Stimulated activated CD8-positive, alpha-beta memory T cell treated with anti-CD3 and anti-CD28 coated beads, Interleukin-15, amount 100 ng/mL, for 1 hour (primary cell): ENCODE measurements at places on chromosomes 3 and 15.

DNA sequence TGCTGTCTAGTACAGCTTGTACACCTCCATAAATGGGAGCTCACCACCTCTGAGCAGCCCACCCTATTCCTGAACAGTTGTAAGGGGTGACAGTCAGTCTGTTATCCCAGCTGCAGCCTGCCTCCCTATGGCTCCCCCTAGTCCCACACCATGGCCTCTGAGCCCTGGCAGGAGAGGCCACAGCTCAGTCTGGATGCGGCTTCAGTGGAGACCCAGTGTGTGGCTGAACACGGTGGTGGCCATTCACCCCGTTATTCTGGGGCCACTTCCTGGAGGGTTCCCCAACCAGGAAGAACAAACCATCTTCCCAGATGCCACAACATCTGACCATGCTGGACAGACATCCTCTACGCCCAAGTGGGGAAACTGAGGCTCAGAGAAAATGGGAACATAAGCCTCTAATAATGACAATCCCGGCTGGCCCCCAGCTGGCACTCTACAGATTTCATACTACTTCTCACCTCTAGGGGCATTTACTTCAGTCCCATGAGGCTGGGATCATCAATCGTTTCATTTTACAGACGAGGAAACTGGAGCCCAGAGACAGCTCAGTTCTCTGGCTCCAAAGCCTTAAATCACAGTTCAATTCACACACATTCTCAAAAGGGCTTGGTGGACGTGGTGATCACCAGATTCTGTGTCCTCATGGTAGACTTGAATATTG, 9.2 kb upstream of the GRIP2 start:
- DNase-seq: no peak

- DNase-seq: no peak
Observed at GRCh38 chr3:129239991-129240390, 9.4 kb upstream of the COPG1 start.

DNA sequence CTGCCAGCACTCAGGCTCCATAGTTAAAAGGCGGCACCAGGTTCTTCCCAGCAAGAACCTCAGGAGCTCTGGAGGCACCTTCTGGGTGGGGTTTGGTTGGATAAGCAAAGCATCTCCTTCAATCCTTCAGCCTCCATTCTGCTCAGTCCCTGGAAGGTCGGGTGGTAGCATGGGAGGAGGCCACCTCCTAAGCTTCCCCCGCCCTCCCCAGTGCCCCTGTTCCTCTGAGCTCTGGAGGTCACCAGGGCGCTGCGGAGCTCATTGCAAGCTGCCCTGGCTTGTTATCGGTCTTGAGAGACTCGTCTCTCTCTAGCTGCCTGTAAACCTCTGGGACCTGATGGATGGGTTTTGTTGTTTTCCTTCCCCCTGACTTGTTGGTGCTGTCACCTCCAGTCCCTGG, 124.8 kb downstream of the RPLP1 start:
- no peak for DNase-seq

GRCh38 chr3:184525337-184526087, 36.1 kb upstream of the EPHB3 start:
- no peak for DNase-seq

DNA sequence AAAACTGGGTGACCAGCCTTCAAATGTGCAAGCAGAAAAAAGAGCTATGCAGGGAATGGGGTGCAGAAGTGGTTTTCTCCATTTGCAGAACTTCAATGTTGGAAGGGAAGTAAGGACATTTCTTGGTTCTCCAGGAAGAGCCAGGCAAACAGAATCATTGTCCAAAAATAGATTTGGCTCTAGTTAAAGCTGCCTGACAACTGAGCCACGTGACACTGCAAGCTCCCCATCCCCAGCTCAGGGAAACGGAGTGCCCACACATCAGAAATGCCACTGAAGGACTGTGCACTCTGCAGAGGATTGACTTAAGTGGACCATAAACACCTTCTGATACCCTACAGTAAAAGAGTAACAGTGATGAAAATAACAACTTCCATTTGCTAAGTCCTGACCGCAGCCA, 195.6 kb upstream of the NSMCE3 start:
- DNase-seq: no peak

GRCh38 chr15:45254405-45254804, 2.4 kb downstream of the SLC28A2 start:
- DNase-seq: no peak

GRCh38 chr15:33093222-33093621, 101.3 kb downstream of the FMN1 start:
- no peak for DNase-seq

DNA sequence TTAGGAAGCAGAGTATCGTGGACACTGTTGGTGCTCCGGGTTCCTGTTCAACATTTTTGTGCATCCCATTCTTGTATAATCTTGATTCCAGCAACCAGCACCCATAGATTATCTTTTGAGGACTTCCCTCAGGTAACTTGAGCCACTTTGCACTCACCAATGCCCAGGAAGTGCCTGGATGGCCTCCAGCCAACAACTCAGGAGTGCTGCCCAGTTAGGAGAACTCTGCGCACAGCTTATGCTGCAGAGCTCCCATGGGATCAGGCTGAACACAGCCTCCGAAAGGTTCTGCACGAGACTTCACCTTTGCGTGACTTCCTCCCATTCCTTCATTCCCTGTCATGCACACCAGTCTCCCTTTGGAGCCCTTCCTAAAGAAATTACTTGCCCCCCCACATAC, 64.3 kb upstream of the LRRN1 start:
- DNase-seq: no peak

GRCh38 chr3:124760601-124761000, 30.3 kb downstream of the UMPS start:
- no peak for DNase-seq

DNA sequence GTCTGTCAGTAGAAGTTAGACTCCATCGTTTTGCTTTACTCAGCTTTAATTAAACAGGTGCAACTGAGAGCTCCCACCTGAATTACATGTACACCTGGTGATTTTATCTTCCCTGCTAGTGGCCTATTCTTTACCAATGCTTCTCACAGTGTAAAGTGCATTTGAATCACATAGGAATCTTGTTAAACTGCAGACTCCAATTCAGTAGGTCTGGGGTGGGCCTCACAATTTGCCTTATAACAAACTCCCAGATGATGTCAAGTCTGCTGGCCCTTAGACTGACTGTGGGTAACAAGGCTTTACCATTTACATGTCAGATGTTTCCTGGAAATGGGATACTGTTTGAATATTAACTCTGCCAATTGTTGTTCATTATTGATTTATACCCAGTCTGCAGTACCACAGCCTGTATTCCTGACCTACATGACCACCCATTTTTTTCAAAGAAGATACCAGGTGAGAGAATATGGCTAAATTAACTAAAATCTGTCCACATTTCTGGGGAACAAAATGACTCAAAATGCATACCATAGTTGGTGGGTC, 37.2 kb downstream of the CMSS1 start:
- DNase-seq: no peak

DNA sequence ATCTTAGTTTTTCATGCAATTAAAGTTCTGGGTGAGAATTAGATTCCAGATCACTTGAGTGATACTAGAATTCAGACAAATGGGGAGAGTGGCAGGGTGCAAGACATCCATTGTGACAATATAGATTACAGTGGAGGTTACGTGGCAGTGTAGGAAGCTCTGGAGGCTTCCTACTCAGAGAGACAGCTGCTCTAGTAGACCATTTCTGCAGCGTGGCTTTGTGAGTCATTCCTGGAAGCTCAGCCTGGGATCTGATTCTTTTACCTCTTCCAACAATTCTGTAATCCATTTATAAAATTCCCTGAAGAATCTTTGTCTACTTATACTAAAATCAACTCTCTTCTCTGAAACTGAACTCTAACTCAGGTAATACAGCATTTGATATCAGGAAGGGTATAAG, 90.4 kb upstream of the ASB14 start:
- DNase-seq: no peak

- no peak for DNase-seq
Observed at GRCh38 chr3:157369727-157370421, 66.8 kb upstream of the PTX3 start.

DNA sequence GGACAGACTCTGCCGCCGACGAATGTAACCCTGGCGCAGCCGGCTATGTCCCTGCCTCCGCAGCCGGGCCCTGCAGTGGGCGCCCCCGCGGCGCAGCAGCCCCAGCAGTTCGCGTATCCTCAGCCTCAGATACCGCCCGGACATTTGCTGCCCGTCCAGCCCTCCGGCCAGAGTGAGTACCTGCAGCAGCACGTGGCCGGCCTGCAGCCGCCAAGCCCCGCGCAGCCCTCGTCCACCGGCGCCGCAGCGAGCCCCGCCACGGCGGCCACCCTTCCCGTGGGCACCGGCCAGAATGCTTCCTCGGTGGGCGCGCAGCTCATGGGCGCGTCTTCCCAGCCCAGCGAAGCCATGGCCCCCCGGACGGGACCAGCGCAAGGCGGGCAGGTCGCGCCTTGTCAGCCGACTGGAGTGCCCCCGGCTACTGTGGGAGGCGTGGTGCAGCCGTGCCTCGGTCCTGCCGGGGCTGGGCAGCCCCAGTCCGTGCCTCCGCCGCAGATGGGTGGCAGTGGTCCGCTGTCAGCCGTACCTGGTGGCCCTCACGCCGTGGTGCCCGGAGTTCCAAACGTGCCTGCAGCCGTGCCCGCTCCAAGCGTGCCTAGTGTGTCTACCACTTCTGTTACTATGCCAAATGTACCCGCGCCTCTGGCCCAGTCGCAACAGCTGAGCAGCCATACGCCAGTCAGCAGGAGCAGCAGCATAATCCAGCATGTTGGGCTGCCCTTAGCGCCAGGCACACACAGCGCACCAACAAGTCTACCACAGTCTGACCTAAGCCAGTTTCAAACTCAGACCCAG, 2.4 kb downstream of the TSC22D2 start:
- no peak for DNase-seq

DNA sequence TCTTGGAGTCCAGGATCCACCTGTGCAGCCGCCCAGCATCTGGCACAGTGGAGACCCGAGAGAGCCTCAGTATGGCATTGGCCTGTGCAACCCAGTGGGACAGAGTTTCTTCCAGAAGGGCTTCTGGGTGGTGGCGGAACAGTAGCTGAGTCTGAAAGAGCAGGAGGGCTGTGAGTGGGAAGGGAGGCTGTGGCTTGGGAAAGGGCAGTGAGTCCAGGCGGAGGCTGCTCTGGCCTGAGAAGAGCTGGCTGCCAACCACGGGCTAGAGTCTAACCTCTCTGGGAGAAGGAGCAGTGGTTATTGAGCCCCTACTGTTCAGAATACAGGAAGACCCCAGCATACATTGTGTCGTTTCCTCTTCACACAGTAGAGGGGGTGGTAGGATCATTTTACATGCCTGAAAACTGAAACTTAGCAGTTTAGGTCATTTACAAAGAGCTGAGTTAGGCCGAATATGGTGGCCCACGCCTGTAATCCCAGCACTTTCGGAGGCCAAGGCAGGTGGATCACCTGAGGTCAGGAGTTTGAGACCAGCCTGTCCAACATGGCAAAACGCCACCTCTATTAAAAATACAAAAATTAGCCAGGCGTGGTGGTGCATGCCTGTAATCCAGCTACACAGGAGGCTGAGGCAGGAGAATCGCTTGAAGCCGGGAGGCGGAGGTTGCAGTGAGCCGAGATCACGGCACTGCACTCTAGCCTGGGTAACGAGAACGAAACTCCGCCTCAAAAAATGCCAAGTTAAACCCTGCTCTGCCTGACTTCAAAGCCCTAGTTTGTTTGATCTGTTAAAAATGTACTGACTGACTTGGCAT, 3.2 kb downstream of the AEN start:
- no peak for DNase-seq

DNA sequence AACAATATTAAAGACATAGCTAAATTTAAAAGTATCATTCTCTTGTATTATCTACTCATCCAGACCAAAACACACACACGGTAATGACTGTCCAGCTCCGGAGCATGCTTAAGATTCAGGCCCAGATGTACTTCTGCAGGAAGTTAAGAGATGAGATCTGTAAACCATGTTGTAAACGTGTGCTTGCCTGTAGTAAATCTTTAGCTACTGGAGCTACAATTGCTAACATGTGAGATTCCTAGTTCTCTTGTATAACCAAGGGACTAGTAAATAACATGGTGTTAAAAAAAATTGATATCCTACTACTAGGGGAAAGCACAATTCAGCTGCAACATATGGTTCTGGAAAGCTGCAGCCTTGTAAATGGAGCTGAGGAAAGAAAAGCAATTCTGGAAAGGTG, 651.7 kb upstream of the CCDC54 start:
- DNase-seq: no peak

DNA sequence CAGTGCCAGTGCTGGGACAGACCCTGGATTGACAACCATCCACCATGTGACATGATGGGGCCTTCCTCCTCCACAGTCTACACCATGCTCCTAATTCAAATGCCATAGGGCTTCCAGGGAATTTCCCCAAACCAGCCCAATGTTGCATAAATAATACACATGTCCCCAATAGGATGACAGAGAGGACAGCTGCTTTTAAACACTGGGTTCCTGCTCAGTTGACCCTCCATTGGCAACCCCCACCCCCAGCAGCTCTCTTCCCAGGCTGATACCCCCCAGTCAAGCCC, 28.3 kb upstream of the ATP2B2 start:
- DNase-seq: no peak

GRCh38 chr3:152879130-152879789, 44.3 kb downstream of the P2RY1 start:
- DNase-seq: no peak

- DNase-seq: no peak
Observed at GRCh38 chr3:137409584-137409983, 354.5 kb upstream of the SOX14 start.

DNA sequence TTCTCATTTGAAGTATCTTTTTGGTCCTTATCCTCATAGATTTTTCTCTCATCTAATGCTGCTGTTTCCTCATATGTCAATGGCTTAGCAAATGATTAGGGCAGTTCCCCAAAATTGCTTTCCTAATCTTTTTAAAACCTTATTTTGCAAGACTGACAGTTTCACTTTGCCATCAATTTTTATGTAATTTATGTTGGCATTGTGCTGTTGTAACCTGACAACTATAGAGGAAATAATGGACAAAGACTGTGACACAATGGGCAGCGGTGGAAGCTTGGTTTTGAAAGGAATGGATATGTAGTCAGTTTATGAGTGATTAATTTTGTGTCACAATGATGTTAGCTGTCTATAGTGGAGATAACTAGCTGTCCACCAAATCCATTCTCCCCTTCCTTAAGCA, 10.6 kb upstream of the SH3BP5 start:
- DNase-seq: no peak

- no peak for DNase-seq
Observed at GRCh38 chr15:54790693-54791092, 406.0 kb downstream of the RSL24D1 start.

GRCh38 chr3:31173118-31173718, 278.8 kb upstream of the GADL1 start:
- no peak for DNase-seq

DNA sequence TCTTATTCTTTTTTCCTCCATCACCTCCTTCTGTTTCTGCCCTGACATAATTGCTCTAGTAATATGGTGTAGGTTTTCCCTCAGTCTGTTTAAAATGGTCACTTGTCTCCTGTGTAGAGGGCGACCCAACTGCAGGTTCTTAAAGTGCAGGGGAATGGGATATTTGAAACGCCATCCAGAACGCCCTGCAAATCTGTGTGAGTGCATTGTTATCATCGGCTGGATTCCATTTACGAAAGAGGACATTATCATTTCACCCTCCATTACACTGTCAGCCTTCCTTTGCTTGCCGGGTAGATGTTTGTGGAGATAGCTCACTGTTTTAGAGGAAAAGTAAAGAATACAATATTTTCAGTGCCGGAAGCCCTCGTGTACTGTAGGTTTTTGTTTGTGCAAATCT, 354.0 kb downstream of the LRTM1 start:
- DNase-seq: no peak

GRCh38 chr3:8359133-8359532, 142.5 kb upstream of the LMCD1 start:
- no peak for DNase-seq

GRCh38 chr3:32569540-32570420, 878 bp downstream of the DYNC1LI1 start:
- no peak for DNase-seq

- no peak for DNase-seq
Observed at GRCh38 chr15:27796405-27797320, 302.5 kb downstream of the OCA2 start.
